ENCODE measurements at places on chromosomes 1 and 21.

- DNase-seq = no peak
Measured at GRCh38 chr1:178057912-178058534, 35.9 kb upstream of the RASAL2 start.

DNA sequence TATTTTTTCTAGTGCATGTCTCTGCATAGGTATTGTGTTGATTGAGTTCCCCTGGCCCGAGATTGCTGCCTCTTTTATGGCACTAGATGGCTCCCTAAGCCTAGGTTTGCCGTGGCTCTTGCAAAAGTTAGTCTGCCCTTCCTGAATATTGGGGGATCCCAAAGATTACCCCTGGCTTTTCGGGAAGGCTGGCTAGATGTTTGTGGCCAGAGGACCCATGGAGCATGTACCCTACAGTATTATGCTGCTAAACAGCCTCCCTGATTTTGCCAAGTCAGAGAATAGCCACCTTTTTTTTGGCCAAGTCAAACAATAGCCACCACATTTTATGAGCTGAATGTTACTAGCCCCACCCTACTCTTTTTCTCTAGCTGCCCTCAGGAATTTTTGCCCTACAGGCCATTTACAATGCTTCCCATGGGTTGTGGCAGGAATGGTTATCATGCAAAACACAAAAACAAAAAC is 343.2 kb downstream of the OLFM3 start:
- no peak for DNase-seq

- no peak for DNase-seq
Measured at GRCh38 chr1:158793604-158794003, 12.6 kb upstream of the OR6N2 start.

DNA sequence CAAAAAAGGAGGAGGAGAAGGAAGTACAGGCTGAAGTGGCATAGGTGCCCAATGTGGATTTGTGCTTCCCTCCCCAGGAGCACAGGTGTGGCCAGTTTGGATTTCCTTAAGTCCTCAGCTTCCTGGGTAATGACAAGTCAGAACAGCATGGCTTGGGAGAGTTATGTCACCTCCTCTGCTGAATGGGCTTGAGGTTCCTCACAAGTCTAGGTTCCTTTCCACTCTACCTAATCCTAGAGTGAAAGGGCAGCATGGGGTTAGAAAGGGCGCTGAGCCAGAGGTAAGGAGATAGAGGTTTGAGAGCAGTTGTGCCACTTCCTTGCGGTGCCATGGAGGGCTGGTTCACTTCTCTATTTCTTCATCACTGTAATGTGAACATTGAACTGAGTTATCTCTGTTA is 35.5 kb upstream of the IL20 start:
- no peak for DNase-seq

GRCh38 chr1:228271701-228272251 is 63.9 kb downstream of the OBSCN start:
- DNase-seq = no peak

DNA sequence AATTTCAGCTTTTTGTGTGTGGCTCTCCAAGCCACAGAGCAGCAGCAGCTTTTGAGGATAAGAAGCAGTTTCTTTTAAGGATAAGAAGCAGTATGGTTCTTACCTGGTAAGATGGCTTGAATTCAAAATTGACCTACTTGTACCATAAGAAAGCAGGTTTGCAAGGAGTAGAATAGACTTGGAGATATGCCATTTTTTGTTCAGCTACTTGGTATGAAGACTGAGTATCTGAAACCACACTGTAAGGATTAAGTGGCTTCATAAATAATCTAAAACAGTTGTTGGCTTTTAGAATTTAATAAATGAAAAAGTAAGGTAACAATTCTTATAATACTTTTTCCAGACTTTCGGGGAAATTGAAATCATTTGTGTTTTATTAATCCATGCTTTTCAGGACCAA is 74.2 kb downstream of the ATF6 start:
- DNase-seq = no peak

GRCh38 chr1:15899266-15899665 is 51.8 kb downstream of the SPEN start:
- no peak for DNase-seq

DNA sequence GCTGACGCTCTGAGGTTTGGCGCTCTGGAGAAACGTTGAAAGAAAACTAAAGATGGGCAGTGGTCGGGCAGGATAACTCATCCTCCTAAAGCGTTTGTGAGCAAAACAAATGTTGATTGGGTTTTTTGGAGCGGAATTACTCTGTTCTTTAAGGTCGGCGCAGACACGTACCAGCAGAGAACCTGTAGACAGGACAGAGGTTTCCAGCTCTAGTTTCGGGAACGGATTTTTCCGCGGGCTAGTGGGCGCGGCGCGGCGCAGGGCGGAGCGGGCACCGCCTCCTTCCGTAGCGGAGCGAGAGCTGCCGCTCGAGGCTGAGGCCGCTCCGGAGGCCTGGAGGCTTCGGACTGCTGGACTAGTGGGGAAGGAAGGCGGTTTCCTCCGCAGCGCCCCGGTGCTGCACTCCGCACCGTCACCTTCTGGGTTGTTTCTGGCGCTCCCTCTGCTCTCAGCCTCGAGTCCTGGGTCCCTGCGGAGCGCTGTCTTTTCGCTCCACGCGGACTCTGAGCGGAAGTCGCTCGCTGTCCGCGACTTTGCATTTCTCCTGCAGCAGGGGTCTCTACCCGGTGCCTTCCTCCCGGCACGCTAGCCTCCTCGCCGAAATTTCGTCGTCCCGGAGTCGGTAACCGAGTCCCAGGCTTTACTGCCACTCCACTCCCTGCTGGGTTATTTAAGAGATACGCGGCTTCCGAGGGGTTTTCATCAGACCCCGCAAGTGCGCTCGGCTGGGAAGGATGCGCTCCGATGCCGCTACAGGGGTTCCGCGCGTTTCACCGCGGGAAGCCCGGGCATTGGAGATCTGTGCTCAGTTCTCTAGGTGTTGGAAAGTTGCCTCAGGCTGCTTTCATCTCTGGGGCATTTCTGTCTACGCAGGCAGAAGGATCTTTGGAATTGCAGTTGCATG is 7.0 kb downstream of the FOXD2 start:
- no peak for DNase-seq

DNA sequence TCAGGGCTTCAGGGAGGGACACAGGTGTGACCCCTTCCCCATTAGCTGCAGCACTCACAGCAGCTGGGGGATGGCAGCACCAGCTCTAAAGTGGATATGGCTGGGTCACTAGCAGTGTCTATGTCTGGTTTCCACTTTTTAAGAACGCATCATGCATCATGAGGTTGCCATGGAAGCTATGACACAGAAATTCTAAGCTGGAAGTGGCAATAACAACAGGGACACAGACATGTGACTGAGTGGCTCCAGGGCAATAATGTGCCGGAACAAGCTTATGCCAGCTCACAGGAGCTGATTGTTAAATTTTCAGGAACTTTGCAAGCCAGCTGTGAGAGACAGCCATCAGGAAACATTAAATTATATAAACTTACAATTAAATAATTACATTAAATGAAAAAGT is 51.2 kb upstream of the NFASC start:
- no peak for DNase-seq

- peak; percentile 35 for DNase-seq
Measured at GRCh38 chr1:46517010-46517600, 27.5 kb downstream of the DMBX1 start.

- no peak for DNase-seq
Measured at GRCh38 chr21:46455575-46456385, 2.9 kb upstream of the DIP2A start.

- DNase-seq = no peak
Measured at GRCh38 chr1:2874607-2875480, 73.4 kb upstream of the TTC34 start.

Measured in NCI-H1092 (cell line).